ENCODE measurements at places on chromosomes 11 and 22.
A peak's percentile ranks its signal among the peaks of the same experiment; 100 is the strongest.

DNA sequence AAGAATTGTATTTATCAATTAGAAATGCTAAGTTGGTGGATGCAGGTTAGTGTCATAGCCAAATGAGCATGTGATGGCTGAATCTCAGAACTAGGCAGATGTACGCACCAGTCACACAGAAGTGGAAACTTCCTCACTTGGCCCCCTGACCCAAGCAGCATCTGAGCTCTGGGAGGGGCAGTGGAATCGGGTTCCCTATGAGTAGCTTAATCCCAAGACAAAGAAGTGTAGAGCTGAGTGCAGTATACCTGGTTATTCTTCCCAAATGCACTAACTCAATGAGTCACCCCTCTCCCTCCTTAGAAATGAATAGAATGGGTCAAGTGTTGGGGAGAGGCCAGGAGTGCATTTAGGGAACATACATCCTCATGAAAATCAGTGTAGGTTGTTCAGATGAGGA lies 224.6 kb downstream of the FAT3 start:
- no peak for DNase-seq

DNA sequence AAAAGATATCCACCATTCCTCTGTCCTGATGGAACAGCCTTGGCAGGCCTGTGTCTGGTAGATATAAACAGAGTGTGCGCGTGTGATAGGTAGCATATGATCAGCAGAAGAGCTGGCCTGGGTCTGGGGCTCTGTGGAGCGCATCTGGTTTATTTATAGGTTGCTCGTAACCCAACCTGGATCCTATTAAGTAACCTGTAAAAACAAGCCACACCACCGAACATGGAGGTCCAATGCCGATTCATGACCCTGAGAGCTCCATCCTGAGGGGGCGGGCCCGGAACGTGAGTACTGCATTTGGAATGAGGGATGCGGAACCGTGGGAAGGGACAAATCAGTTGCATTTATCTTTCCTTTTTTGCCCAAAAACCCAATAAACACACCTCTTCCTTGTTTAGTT lies 31.9 kb upstream of the APOL5 start:
- DNase-seq, result peak; percentile 50

DNA sequence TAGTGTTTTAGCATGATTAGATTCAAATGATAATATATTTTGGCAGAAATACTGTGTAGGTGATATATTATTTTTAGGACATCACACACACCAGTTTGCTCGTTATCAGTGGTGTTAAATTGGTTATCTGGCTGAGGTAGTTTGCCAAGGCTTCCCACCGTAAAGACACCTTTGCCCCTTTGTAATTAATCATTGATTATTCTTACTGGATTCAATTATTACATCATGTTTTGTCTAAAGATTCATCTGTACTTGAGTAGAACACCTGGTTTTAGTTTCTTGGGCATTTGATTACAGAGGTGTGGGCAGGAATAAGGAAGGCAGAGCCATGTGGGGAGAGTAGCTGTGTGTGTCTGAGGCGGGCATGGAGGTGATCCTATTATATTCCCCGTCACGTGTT lies 39.5 kb upstream of the ST14 start:
- no peak for DNase-seq

GRCh38 chr11:34449013-34449412 lies 10.3 kb downstream of the CAT start:
- DNase-seq, result peak; percentile 38

GRCh38 chr11:45994371-45995341 lies 72.2 kb downstream of the LARGE2 start:
- no peak for DNase-seq

DNA sequence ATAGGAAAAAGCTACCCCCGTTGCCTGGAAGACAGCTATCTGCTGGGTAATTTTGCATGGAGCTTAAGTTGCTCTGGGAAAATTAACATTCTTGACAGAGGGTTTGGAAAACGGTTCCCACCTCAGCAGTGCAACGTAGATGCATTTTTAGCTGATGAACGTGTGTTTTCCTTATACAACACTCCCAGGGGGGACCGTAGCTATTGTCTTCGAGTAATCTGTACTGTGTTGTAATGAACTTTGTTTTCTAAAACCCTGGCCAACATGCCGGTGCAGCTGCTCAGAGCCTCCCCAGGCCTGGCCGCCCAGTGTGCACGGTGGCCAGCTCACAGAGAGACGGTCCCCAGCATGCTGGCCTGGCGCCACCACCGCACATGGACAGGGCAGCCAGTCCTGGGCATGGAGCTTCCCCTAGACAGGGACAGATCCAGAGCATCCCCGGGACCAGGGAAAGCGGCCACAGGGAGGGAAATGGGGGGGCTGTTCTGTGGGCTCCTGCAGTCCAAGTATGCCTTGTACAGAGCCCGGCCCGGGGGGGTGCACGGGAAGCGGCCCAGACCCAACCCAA lies 2.2 kb downstream of the TNNT3 start:
- DNase-seq, result no peak

GRCh38 chr11:106172386-106172991 lies 95.0 kb downstream of the AASDHPPT start:
- no peak for DNase-seq

- peak; percentile 63 for DNase-seq
These were observed 6.1 kb upstream of the CD82 start for GRCh38 chr11:44559207-44559939.

- peak; percentile 82 for DNase-seq
These were observed 88.6 kb downstream of the SNX19 start for GRCh38 chr11:130827451-130828377.

- DNase-seq, result peak; percentile 80
These were observed 965 bp upstream of the PAMR1 start for GRCh38 chr11:35526370-35526792.

- DNase-seq, result no peak
These were observed 29.8 kb upstream of the TMEM41B start for GRCh38 chr11:9344061-9344680.

DNA sequence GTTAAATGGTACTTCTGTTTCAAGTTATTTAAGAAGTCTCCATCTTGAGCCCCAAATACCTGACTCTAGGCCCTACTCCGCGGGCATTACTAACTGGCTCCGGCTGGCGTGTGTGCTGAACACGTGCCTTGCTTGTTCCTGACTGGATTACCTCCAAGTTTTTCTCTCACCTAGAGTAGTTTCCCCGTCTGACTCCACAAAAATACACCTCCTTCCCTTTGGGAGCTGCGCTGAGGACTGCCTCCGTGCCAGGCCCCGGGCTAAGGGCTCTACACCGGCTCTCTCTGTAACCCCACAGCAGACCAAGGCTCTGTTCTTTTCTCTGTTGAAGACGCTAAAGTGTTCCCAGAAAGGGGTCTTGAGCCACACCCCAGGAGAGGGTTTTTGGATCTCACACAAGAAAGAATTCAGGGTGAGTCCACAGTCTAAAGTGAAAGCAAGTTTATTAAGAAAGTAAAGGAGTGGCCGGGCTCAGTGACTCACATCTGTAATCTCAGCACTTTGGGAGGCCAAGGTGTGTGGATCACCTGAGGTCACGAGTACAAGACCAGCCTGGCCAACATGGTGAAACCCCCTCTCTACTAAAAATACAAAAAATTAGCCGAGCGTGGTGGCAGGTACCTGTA lies 61.8 kb downstream of the ANO1 start:
- no peak for DNase-seq

- DNase-seq, result no peak
These were observed 26.2 kb upstream of the TP53AIP1 start for GRCh38 chr11:128968916-128969315.

GRCh38 chr11:76209973-76210930 lies 4.0 kb upstream of the WNT11 start:
- peak; percentile 63 for DNase-seq

DNA sequence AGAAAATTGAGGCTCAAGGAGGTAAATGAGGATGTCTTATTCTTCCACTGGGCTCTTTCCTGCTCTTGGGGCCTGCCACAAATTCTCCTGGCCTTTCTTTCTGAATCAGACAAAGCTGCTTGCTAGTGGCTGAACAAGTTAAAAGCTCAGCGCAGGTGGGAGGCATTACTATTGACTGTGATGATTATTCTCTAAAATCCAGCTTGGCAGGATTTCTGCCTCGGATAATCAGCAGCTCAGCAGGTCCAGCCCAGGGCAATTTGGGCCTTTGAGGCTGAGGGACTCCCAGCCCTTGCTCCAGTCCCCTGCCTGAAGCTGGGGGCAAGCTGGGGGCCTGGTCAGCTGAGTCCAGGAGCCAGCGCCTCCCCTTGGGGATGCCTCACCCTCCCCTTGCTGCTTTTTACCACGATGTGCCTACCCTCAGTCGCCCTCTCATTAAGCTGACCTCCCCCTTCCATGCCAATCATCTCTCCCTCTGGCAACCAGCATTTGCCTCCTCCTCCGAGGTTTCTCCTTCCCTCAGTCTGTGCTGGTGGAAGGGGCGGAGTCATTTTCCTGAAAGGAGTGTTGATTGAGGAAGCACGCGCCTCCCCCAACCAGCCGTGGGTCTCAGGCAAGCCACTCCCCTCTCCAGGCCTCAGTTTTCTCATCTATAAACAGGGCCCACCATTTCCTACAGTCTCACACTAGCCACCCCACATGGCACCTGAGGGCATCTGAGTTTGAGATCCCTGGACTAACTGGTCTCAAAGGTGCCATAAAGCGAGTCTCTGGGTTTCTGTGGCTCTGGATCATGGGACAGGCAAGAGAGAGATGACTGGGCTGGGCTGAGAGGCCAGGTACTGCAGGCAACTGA lies 60.6 kb upstream of the PRDM11 start:
- DNase-seq, result no peak

DNA sequence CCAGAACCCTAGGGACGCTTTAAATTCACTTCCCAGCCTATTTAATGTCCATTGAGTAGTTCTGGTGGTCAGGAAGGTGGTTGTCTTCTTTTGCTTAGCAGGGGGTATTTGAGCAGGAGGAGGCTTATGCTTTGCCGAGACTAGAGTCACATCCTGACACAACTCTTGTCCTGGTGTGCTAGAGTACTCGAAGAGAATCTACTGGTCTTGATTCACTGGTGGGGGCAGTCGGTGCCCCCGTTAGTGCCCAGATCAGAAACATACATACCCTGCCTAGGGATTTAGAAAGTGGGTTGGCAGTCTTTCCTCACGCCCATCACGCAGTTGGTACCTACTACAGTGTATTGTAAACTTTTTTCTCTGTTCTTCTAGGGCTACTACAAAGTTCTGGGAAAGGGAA lies 2.7 kb downstream of the RPL27A start:
- DNase-seq, result no peak

- DNase-seq, result no peak
These were observed 10.7 kb downstream of the SDF2L1 start for GRCh38 chr22:21652547-21653545.

GRCh38 chr11:65918211-65919140 lies at the start of gene C11orf68:
Gene C11orf68 (minus strand): TSS chr11:65919062. CDS start chr11:65919031, 31 bp downstream.
- peak; percentile 63 for DNase-seq

GRCh38 chr11:128590587-128590986 lies 3.2 kb upstream of the ETS1 start:
- no peak for DNase-seq

GRCh38 chr22:43789452-43789851 lies 22.7 kb downstream of the EFCAB6 start:
- peak; percentile 59 for DNase-seq

DNA sequence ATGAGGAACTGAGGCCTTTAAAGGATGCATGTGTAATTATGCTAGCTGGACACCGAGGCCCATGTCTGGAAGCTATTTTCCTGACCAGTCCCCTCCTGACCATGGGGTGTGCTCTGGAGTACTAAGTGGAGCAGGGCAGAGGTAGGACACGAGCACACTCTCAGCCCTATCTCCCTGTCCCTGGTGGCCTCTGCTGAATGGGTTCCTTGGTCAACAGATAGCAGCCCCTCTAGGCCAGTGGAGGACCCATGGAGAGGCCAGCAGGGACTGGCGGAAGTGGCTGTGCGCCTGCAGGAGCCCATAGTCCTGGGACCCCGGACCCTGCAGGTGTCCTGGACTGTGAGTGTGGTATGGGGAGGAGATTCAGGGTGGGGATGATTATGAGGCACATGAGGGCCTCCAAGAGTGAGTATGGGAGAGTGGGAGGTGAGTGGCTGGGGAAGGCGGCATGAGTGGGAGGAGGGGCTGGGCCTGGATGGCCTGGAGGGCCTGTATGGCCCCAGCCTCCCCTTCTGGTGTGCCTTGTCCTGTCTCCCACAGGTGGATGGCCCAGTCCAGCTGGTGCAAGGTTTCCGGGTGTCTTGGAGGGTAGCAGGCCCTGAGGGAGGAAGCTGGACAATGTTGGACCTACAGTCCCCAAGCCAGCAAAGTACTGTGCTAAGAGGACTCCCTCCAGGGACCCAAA lies 9.5 kb downstream of the ROBO3 start:
- DNase-seq, result no peak

- DNase-seq, result peak; percentile 92
These were observed 153.9 kb upstream of the ZC3H12C start for GRCh38 chr11:109939166-109939810.
